AG10803 (cell line): ENCODE measurements at places on chromosomes 4 and X.

- DNase-seq: peak; percentile 70
These were observed 909 bp upstream of the SLAIN2 start for GRCh38 chr4:48340276-48340964.

- DNase-seq: peak; percentile 77
These were observed 31.5 kb upstream of the IL21 start for GRCh38 chr4:122652379-122652778.

GRCh38 chr4:53752124-53752523 lies 160.8 kb upstream of the LNX1 start:
- no peak for DNase-seq

DNA sequence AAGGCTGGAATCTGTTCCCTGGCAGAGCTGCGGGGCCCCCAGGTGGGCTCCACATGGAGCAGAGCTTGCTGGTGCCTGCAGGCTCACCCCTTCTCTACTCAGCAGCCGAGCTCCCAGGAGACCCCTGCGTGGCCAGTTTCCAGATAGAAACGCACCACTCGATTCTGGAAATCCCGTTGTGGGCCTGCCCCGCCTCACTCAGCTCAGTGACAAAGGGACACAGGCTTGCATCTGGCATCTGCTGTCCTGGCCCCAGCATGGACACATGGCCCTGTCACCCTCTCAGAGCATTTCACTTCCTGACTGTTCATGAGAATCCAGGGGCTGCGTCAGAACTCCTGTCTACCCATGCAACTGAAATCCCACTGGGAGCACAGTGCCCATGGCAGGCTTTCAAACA lies 20.5 kb upstream of the C4orf50 start:
- no peak for DNase-seq

GRCh38 chr4:119231491-119231890 lies 19.0 kb downstream of the USP53 start:
- no peak for DNase-seq

DNA sequence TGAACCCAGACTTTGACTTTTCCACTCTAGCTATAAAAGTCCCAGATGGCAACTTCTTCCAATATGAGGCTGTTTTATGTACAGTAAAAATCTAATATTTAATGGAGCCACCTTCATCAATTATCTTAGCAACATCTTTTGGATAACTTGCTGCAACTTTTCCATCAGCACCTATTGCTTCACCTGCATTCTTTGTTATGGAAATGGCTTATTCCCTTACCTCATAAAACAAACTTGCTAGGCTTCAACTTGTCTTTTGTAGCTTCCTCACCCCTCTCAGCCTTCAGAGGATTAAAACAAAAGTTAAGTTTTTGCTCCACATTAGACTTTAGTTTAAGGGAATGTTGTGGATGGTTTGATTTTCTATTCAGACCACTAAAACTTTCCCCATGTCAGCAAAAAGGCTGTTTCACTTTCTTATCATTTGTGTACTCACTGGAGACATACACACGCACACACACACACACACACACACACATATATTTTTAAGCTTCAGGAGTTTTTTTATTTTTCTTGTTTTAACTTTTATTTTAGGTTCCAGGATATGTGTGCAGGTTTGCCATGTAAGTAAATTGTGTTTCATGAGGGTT lies 1296.1 kb upstream of the PABPC4L start:
- no peak for DNase-seq

GRCh38 chr4:86848136-86848535 lies 1.0 kb downstream of the SLC10A6 start:
- peak; percentile 72 for DNase-seq

DNA sequence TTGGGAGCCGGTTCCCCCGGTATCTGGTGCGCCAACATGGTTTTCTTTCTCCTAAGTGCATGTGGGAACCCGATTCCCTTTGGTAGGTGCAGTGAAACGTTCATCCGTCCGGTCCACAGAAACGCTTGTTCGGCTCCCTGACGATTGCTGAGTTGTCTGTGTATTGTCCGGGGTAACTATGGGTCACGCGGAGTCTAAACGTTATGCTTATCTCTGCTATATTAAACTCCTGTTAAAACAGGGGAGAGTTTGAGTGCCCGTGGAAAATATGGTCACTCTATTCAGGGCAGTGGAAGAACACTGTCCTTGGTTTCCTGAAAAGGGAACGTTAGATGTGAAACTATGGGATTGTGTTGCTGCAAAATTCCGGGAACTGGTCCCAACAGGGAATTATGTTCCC lies 32.4 kb upstream of the MGST2 start:
- DNase-seq: no peak

DNA sequence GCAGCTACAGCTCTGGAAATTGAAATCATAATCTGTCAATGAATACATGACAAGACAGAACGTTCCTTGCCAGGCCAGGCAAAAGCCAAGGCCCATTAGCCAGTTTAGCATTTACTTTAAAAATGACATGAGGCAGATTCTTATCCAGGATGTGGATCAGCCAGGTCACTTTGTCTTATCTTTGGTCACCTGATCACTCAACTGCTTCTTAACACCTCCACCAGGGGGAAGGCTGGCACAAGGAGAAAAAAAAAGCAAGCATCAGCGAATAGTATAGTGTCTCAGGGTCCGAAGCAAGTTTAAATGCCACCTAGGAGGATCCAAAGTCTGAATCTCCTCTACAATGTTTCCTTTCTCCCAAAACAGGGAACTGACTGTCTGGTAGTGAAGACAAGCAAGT lies 18.8 kb downstream of the ATP1B4 start:
- DNase-seq: peak; percentile 3

- no peak for DNase-seq
These were observed 76.0 kb downstream of the NR3C2 start for GRCh38 chr4:148366251-148366650.
